Hypothalamus (tissue), 51 donors: ENCODE measurements at places on chromosomes 2 and 18.

DNA sequence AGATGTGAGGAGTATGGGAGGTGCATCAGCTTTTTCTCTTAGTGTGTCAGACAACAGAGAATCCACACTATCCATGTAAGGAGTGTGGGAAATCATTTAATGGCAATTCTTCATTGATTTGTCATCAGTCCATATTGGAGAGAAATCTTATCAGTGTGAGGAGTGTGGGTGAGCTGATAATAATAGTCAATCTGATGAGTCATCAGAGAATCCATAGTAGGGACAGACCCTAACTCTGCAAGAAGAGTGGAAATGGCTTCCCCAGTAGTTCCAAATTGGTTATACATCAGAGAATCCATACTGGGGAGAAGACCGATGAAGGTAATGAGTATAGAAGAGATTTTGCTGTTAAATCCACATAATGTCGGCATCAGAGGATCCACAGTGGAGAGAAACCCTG, 150.5 kb upstream of the THUMPD2 start:
- DNase-seq: no peak

DNA sequence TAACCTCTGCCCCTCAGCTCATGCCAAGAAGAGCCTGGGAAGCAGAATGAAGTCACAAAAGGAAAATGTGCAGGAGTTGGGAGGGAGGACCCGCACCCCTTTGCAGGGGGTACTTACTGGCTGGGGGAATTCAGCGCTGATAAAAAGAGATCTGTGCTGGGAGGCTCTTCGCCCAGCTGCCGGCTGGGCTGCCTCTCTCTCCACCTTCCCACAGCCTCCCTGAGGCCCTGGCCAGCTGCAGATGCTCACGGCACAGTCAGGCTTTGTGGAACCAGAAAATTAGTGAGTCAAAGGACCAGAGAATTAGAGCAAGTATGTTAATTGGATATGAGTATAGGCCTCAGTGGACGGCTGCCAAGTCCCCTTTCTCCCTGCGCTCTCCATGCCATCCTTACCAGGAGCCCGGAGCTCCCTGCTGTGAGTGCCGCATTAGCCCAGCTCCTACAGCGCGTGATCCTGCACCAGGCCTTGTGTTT, 181.7 kb upstream of the SH3BP4 start:
- DNase-seq: no peak

GRCh38 chr2:200758341-200758740, 53.4 kb upstream of the BZW1 start:
- no peak for DNase-seq

DNA sequence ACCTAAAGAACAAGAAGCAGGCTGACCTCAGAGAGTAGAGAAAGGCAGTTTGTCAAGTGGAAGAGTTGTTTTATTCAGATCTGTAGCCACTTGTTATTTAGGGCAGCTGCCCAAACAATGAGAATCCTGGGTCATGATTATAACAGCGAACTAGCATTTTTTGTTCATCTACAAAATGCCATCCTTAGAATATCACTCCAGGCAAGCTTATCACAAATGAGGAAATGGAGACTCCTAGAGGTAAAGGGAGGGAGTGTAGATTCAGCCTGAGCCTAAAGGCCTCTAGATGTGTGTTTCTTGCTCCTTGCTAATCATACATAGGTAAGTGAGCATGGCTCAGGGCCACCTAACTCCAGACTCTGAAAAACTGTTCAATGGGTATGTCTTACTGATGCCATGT, 126.1 kb downstream of the HNMT start:
- DNase-seq: no peak

- no peak for DNase-seq
Observed at GRCh38 chr2:240647503-240648154, 22.3 kb downstream of the GPR35 start.

- no peak for DNase-seq
Observed at GRCh38 chr18:44841221-44841620, 160.5 kb downstream of the SETBP1 start.

DNA sequence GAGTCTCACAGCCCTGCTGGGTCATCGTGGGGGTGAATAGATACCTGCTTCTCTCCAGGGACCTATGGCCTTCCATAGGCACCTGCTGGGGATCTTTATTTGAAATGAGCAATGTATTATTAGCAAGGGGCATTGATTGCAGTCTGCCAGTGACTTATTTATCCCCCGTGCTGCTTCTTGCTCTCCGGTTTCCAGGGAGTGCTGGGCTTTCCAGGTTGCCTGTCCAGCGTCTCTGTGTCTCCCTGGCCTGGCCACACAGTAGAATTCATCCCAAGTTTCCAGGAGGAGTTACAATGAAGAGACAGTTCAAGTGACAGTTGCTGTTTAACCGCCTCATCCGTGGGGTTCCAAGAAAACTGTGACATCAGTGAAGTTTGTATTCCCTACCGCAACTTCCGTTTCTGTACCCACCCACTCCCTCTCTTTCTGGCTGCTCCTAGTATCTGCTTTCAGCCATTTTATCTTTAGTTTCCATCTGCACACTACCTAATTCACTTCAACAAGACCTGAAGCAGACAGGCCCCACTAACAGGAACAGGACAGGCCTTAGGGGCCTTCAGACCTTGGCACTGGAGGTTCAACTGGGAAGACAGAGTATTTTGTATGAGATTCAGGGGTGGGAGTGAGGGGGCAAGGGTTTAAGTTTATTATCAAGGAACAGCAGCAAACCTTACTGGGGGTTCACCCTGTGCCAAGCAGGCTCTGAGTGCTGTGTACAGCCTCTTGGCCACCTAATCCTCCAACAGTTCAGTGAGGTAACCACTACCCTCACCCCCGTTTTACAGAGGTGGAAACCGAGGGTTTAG, 134.8 kb downstream of the PRKCE start:
- DNase-seq: no peak

DNA sequence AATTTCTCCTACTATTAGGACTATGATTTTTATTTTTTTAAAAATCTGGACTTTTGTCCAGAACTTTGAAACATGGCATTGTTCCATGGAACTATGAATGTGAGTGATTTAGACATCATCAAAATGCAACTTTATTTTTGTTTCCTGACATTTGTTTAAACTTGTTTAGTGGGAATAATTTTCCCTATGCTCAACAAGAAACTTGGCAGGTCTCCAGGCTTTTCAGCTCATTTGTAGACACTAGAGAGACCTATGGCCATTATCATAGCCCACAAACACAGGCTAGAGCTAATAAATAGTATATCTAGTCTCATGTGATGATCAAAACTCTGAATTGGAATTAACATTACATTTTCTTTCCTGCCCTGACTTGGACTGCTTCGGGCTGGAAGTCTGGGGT, 145.1 kb upstream of the CELF4 start:
- no peak for DNase-seq

DNA sequence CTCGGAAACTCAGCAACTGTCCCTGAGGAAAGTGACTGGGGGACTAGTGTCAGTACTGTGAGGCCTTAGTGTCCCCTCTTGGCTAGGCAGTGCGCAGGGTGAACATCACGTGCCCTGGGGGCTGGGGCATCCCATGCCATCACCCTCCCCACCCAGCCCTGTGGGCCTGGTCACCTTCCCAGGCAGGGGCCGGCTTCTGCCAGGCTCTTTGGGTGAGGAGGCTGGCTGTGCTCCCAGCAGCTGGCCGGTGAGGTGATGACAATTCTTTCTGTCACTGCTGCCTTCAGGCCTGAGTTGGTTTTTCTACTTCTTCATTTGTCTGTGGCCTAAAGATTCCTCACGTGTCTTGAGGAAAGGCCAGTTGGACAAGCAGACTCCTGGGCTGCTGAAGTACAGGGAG, 180.8 kb downstream of the KLHL29 start:
- DNase-seq: no peak

- no peak for DNase-seq
Observed at GRCh38 chr18:12076424-12077140, 17.1 kb upstream of the ANKRD62 start.

DNA sequence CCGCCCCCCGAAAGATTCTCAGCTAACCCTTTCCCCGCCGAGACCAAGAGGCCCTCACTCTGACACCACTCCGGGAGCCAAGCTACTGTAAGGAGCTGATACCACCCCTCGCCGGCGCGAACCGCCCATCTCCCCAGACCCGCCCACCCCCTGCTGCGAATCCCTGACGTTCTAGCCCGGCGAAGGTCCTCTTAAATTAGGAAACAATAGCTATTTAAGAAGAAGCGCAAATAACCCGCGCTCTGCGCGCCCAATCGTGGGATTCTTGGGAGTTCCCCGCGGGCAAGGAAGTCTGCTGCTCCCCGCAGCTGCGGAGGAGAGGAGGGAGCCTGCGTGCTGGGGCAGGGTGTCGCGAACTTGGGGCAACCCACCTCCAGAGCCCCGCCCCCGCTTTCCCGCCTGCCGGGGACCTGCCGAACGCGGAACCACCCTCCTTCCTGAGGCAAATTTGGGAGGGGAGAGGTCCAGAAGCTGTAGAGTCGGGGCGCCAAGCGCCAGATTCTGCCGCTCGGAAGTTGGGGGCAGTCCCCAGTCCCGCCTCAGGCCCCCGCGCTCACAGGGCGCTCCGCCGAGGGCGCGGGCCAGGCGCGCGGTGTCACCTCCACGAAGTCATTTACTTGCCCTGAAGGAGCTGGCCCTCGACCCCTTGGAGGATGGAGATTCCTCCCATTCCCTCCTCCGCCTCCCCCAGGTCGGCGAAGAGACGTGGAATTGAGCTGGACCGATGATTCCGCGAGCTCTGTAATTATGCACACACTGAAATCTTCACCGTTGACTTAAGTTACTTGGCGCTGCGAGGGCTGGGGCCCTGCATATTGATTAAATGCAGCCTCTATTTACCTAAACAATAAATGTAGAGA, 8.4 kb upstream of the SP9 start:
- no peak for DNase-seq

DNA sequence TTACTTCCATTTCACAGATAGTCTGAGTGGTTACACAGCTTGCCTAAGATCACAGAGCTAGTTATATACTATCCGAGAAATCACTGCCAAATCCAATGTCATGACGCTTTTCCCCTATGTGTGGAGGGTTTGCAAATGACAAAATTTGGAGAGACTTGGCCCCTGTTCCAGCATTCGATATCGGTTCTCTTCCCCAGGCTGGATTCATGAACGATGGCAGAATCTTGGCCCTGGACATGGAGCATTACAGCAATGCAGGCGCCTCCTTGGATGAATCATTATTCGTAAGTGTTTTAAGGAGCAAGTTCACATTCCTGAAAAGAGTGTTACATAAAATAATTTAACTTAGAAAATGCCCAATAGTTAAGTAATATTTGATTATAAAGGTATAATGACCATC, 55.1 kb downstream of the AOX1 start:
- DNase-seq: no peak

GRCh38 chr2:12602661-12603060, 114.1 kb upstream of the TRIB2 start:
- no peak for DNase-seq

DNA sequence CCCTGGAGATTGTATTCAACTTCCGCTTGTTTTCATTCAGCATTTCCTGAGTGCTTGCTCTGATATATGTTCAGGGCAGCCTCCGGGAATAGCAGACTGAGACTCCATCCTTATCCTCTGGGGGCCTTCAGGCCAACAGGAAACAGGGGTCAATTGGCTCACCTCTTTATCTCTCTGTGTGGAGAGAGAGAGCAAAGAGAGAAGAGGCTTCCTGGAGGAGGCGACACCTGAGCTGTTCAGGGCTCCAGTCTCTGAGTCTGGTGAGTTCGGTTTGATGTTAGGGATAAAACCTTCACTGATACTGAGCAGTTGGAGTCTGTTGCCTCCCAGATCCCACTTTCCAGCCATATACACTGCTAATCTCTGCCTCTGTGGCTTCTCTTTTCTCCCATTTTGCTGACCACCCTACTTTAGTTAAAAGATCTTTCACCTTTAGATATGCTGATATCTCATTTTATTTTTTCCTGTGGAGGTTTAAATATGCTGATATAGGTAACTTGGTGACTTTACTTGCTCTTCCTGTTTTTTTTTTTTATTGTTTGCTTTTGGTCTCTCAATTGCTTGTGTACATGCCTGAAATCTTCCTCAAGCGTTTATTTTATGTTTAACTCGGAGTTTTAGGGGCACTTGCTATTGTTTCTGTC, 56.9 kb downstream of the KCNS3 start:
- DNase-seq: no peak

DNA sequence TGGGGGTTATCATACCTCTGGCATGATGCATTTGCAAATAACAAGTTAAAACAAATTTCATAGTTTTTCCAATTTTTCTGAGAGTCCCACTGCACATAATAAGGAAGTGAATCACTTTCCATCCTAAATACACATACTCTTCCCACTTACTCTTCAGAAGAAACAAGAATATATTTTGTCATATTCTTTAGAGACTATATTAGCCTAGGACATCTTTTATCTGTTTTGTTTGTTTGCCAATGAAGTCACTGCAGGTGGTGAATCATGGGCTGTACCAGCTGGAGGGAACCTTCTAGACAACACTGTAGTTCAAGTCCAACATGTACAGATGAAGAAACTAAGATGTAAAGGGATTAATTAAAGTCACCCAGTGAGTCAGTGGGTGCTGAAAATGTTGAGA, 116.8 kb downstream of the XIRP2 start:
- no peak for DNase-seq

DNA sequence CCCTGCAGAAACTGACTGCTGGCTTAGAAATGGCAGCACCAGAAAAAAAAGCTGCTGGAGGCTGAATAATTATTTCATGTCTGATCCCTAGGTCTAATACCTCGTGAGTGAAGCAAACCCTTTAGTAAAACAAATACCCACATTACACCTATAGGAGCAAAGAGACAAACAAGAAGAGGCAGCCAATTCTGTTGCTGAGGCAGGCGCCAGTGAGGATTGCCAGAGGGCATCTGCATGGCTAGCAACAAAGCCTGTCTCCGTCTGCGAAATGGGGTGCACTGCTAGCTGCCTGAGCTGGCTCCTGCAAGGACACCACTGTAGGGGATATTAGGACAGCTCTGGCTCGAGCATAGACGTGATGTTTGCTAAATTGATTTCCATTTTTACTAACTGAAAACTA, 509.7 kb downstream of the TDRD15 start:
- DNase-seq: no peak

- DNase-seq: peak; percentile 9
Observed at GRCh38 chr18:23071285-23071684, 64.0 kb upstream of the CABLES1 start.

GRCh38 chr18:31065036-31065773, 22.7 kb upstream of the DSC3 start:
- no peak for DNase-seq

- DNase-seq: peak; percentile 42
Observed at GRCh38 chr18:35756506-35757117, 175.1 kb downstream of the GALNT1 start.
